Cerebellar nuclear complex (tissue), 1 donor: ENCODE measurements at places on chromosomes 2 and 18.

GRCh38 chr2:19176977-19177376, 181.4 kb downstream of the OSR1 start:
- no peak for DNase-seq

DNA sequence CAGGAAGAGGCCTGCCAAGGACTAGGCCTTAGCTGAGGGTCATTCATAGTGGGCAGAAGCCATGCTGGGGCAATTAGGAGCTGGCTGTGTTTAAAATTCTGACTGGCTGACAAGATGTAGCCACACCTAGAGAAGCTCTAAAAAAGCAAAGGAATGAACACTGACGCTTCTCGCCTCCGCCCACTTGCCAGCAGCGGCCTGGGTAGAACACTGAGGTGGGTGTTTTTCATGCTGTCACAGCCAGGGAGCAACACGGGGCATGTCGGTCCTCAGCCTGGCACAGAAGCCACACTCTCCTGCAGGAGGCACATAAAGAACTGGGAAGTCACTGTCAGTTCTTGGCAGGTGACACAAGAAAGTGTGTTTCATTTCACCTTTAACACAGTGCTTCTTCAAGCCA, 10.4 kb downstream of the CHST10 start:
- no peak for DNase-seq

DNA sequence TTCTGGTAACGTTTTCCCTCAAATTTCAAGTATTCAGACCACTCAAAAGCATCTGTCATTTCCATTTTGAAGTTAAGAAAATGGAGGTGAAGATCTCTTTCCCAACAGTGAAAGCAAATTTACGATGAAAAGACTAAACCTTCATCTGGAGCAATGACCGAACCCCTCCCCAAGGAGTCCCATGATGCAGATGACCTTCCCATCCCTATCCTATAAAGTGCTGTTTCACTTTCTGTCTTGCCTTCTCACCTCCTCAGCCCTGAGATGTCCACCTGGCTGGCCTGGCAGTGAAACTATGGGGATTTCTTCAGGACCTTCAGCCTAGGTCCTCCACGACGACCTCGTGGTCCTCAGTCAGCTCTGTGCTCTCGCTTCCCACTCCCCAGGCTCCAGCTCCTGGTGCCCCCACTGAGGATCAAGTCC, 925 bp upstream of the NPC1 start:
- no peak for DNase-seq

DNA sequence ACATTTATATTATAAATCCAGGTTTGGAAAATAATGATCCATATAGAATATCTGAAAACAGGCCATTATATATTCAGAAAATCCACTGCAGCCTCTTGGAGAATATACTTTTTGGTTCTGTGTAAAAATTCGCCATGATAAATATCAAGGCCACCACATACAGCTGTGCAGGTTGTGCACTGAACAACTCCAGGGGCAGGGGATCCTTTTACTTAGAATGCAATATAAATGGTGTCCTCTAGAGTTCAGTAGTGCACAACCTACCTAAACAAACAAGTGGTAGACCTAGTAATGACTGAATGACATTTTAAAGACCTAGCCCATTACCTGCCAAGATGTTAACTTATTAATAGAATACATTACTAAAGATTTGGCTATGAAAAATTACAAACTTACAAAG, 22.4 kb downstream of the MOGAT1 start:
- no peak for DNase-seq
